ENCODE measurements at places on chromosomes 6 and 20.

- DNase-seq, result no peak
Measured at GRCh38 chr6:3789896-3790558, 38.5 kb upstream of the PXDC1 start.

DNA sequence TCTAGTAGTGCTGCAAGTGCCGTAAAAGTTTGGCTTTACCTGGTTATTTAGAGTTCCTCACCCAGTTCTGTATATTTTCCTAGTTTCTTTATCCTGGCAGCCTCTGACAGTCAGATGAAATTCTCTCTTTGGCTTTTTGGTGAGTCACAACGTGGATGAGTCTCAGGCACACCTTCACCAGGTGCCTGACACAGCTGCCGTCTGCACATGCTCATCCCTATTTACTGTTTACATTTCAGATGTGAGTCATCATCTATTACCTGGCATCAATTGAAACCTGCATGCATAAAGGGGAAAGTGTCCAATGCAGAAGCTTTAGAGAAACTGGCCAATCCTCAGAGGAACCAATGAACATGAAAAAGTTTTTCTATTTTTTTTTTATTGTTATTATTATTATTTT is 33.3 kb upstream of the ADGRF4 start:
- no peak for DNase-seq

GRCh38 chr6:158150701-158151100 is 17.4 kb downstream of the SERAC1 start:
- no peak for DNase-seq

DNA sequence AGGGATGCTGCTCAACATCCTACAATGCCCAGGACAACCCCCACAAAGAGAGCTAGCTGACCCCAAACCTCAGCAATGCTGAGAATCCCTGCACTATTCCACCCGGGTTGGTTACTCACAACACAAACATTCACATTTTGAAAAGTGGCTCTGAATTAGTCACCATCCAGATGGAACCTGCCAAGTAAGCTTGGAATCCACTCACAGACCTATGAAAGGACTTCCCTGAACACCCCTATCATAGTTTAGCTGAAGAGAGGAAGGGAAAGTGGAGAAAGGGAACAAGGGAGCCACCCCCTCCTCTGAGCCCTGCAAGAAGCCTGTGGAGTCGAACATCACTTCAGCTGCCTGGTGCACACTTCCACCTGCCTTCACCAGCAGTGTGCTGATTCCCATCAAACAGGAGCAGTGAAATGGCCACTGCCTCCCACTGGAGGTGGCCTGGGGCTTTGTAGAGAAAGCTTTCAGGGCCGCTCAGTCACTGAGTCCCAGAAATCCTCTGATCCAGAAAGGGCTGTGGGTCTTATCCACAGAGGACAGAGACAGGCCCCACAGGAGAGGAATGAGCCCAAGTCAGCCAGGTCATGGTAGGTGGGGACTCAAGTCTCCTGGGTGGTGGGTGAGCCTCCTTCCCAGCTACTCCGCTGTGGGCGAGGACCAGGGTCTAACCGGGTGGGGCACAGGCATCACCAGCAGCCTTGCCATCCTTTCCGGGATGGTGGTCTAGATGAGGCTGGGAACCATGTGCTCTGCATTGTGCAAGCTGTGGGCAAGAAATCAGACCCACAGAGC is 203.7 kb downstream of the SYNDIG1 start:
- DNase-seq, result no peak

DNA sequence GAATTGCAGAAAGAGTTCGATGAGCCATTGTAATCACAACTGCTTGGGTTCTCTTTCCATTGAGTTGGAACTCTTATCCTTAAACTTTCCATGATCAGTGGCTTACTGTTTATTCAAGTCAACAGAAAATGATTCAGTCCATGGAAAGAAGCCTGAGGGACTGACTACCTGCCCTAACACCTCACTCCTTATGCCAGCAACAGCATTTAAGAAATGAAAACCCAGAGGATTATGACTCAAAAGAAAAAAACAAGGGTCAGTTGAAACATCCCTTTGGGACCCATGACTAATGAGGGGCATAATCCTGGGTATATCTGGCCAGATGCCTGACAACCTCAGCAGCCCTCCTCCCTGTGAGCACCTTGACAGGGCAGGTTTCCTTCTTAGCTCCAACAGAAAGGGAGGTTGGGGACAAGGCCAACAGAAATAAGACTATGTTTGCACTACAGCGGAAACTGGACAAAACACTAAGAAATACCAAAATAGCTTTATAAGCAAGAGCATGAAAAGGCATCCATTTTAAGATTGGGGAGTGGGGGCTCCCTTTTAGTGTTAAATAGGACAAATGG is 106.7 kb downstream of the MAP3K5 start:
- DNase-seq, result no peak

- DNase-seq, result no peak
Measured at GRCh38 chr6:70586114-70586513, 19.4 kb downstream of the SDHAF4 start.

GRCh38 chr6:100116411-100117194 is 122.6 kb upstream of the MCHR2 start:
- no peak for DNase-seq

DNA sequence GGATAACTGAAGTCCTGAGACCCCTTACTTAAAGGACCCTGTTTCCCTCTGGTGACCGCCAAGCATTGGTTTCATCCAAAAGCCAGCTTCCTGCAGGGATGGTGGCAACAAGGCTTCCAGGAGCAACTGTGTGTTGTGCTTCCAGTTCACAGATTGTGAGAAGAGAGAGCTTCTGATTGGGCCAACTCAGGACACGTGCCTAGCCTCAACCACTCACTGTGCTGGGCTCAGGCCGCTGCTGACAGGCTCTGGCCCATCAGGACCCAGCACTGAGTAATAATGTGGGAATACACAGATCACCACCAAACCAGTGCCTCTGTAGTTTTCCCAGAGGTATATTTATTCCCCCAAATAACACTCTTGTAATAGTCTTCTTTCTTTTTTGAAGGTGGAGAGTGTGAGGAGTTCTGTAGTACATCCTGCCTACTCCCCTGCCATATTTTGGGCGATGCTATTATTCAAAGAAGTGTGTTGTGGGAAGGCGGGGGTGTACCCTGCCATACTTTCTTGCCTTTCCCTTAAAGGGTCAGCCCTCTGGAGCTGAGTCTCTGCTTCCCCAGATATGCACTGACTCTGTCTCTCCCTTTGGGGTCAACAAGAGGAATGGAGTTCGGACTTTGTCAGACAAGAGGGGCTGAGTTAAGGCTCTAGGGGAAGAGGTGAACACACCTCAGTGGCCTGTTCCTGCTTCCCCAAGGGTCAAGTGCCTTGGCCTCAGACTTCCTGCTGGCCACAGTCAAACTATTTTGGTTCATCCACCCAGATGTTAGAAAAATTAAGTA is 23.2 kb downstream of the PPP1R16B start:
- no peak for DNase-seq

- DNase-seq, result no peak
Measured at GRCh38 chr20:62486484-62486883, 10.7 kb upstream of the GATA5 start.

- no peak for DNase-seq
Measured at GRCh38 chr6:135129136-135129856, 51.8 kb upstream of the MYB start.
